ENCODE measurements at places on chromosomes 13 and 19.

- no peak for DNase-seq
Measured at GRCh38 chr19:16454351-16454918, 17.3 kb downstream of the EPS15L1 start.

DNA sequence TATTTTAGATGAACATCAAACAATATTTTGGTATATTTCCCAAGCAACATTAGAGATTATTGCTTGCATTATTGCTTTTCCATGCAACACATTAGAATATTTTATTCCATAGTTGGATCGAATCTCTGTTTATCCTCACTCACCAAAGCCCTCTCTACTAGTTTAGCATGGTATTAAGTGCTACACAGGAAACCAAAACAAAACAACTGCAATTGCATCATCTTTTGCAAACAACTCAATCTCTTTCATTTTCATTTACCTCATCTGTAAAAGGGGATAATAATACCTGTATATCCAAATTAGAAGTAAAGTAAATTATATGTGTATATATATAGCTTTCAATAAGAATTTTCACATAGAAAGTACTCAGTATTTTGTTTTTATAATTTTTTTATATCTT lies 147.8 kb upstream of the PCDH9 start:
- no peak for DNase-seq

- no peak for DNase-seq
Measured at GRCh38 chr13:73948848-73949529, 185.2 kb downstream of the KLF12 start.

DNA sequence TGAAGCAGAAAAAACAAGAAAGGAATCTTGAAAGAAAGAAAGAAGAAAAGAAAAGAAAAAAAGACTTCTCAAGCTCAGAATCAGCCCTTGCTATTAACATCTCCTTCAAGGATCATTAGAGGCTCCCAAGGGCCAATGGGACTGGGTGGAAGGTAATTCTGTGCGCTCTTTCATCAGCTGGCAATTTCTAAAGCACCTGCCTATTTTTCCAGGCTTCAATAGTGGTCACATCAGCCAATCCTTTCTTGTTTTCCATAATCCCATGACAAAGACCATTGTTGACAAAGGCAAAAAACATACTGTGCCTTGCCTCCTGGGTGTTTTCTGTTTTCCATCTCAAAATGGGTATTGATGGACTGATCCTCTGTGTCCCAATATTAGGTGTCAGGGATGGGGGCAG lies 88.2 kb upstream of the TSC22D1 start:
- DNase-seq: no peak

DNA sequence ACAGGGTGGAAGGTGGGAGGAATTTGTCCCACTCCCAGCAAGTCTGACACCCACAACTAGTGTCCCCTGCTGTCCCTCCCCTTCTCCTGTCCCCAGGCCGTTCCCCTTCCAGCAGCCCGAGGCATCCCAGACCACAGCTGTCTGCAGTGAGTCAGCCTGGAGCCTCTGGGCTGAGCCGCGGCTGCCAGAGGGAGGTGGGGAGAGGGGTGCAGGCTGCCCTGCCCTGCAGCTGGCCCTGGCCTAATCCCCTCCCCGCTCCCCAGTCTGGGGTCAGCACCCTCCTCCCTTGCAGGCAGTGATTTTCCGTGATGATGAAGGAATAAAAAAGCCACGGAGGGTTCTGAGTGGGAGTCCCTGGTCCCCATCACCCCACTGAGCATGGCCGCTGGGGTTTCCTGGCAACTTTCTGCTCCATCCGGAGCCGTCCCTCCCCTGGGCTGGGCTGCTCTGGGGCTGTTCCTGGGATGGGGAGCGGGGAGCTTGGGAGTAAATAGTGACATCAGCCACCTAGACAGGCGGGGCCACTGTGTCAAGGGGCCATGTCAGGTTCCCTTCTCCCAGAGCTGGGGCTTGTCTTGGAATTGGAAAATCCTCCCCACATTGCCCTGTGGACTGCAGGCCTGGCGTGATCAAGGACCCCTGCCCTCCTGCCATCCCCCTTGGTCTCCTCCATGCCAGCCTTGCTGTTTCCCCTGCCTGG lies 16.8 kb downstream of the SPC24 start:
- DNase-seq: peak; percentile 83

DNA sequence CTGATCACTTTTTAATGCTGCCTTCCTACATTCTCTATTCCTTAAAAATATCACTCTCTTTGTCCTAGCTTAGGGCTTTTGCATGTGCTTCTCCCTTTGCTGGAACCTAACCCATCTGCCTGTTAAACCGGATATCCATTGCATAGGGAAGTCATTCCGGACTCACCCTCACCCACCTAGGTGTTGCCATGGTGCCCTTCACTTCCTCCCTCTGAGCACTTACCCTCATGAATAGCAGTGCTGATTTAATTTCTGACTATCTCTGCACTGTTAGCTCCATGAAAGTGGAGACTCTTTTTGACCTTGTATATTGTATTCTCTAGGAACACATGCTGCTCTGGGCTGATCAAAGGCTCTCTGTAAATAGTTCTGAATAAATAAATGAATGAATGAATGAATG lies 401.9 kb downstream of the PCDH20 start:
- no peak for DNase-seq

GRCh38 chr19:3620145-3620816 lies 6.3 kb downstream of the CACTIN start:
- no peak for DNase-seq

- DNase-seq: no peak
Measured at GRCh38 chr19:5202553-5202952, 138.1 kb downstream of the PTPRS start.

DNA sequence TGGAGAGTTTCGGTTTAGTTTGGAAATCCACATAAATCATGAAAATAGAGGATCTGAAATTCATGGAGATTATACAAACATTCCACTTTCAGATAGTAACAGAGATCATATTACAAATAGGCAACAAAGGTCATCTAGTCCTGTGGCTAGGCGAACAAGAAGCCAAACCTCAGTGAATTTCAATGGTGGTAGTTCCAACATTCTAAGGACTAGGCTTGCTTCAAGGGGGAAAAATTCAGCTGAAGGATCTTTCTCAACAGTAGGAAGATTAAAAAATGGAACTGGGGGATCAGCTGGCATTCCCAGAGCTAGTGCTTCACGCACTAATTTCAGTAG lies 47.0 kb downstream of the FOXO1 start:
- peak; percentile 67 for DNase-seq

- DNase-seq: no peak
Measured at GRCh38 chr19:55939206-55939605, 7.1 kb upstream of the NLRP13 start.

- no peak for DNase-seq
Measured at GRCh38 chr19:10651851-10652250, 2.3 kb upstream of the ILF3 start.

GRCh38 chr13:94109715-94110374 lies 369.6 kb downstream of the DCT start:
- DNase-seq: no peak

- DNase-seq: peak; percentile 43
Measured at GRCh38 chr13:42990291-42991232, 1.5 kb downstream of the EPSTI1 start.

GRCh38 chr13:41075034-41075433 lies 13.7 kb downstream of the WBP4 start:
- peak; percentile 38 for DNase-seq

GRCh38 chr13:106474912-106475311 lies 60.5 kb downstream of the EFNB2 start:
- DNase-seq: peak; percentile 34

- no peak for DNase-seq
Measured at GRCh38 chr19:50959731-50960500, 7.1 kb upstream of the KLK5 start.

GRCh38 chr13:88136098-88136790 lies 465.1 kb downstream of the SLITRK5 start:
- DNase-seq: no peak

DNA sequence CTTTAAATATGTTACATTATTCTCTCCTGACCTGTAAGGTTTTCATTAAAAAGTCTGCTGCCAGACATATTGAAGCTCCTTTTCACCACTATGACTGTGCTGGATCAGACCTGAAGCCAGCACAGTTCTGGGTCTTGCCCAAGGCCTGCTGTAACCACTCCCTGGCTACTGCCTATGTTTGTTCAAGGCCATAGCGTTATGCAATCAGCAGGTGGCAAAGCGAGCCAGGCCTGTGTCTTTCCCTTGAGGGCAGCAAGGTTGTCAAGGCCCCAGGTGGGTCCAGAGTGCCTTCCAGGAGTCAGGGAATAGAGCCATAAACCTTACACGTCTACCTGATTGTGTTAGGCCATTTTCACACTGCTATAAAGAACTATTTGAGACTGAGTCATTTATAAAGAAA lies 496.8 kb upstream of the PCDH9 start:
- DNase-seq: no peak

DNA sequence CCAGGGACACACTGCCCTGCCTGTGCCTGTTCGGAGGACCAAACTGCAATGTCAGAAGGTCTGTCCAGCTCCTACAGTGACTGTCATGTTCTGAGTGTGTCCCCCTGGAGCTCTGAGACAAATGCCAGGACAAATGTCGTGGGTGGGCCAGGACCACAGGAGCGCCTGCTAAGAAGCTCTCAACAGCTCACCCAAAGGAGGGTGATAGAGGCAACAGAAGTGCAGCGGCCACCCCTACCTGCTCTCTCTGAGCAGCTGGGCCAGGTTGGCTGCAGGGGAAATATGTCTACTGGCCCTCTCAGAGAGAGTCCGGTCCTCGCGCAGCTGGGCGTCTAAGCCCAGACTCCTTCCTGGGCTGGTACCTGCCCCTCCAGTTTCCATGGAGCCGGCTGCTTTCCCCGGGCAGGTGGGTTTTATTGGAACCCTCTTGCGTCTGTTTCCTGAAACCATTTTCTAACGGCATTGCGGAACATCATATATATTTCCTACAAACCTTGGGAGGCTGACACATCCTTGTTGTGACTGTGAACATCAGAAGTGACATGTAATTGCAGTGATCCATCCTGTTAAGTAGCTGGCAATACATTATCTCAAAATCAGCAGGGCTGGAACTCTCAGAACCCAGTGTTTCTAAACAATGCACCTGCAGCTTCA lies 78.1 kb downstream of the CHST8 start:
- DNase-seq: no peak

DNA sequence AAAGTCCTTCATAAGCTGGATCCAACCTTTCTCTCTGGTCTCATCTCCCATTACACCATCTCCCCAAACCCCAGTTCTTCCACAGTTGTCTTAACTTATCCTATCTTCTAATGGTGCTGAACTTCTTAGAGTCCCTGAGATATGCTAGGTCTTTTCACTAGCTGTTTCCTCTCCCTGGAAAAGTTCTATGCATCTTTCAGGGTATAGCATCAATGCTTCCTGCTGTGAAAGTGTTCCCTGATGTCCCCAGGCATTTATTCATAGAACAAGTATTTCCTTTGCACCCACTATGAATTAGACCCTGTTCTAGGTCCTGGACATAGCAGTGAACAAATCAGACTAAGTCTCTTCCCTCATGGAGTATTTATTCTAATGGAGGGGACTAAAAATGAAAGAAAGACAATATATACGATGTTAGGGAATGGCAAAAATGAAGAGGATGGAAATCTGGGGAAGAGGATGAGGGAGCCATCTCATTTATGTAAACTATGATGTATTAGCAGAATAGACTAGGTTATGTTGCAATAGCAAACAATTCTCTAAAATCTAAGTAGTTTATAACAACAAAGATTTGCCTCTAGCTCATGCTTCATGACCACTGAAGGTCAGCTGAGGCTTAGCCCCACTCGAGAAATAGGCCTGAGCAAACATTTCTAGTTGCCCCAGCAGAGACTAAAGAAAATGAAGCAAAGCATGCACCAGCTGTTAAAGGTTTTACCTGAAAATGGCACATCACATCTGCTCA lies 120.0 kb downstream of the CYSLTR2 start:
- peak; percentile 45 for DNase-seq

DNA sequence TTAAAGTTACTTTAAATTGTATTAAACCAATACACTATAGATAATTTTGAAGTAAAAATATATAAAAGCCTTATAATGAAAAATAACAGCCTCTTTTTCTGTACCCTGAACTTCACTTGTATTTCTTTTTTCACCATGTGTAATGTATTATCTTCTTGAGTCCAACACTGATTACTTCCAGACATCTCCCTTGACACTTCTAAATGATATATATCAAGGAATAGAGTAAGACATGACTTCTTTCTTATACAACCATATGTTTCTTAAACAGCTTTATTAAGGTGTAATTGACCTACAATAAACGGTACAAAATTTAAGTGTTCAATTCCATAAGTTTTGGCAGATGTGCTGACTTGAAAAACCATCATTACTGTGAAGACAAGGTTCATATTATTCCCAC lies 531.9 kb downstream of the OLFM4 start:
- no peak for DNase-seq

DNA sequence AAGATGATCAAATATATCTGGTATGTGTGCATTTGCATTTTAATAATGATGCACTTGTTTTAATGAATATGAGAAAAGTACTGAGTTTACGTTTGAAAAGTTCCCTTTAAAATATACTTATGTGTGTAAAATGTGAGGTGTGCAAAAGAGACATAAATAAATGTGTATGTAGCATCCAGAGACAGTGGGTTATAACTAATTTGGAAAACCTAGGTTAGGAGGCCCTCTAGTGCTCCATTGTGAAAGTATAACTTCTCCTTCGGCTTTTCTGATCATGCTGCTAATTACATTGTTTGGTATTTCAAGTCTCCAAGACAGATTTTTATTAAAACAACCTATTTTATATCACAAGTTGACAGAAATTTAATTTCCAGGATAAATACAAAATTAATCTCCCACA lies 30.1 kb downstream of the SCEL start:
- DNase-seq: peak; percentile 15

DNA sequence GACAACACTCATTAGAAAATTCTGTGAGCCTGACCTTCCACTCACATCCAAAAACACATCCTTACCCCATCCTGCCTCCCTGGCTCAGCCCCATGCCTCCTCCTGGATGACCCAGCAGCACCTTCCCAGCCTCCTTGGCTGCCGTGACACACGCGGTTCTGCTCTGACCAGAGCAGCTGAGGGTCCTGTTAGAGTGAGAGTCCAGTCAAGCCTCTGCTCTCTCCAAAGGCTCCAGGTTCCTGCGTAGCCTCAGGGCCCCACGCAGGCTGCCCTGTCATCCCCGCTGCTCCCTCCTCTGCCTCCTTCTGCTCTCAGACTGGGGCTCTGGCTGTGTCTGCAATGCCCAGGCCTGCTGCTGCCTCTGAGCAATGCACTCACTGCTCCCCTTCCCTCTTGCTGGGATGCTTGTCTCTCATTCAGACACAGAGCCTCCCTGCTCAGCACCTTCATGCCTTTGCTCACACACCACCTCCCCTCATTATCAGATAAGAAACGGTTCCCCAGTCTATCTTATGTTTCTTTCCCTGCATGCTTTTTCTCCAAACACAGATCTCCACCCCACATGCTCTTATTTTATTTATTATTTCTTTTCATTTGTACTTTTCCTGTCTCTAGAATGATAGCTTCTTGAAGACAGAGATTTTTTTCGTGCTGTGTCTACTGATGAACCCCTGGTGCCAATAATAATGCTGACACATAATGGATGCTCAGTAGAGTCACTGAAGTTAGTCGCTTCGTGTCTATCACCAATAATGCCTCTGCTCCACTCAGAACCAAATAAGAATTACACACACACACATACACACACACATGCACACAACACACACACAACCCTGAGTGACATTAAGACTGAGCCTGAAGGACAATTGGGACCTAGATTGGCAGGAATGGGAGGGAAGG lies 10.2 kb upstream of the SIGLEC6 start:
- DNase-seq: no peak

All from amniotic epithelial cell (primary cell).